ENCODE measurements at places on chromosomes 13 and 19.

GRCh38 chr13:26011996-26012821, 39.6 kb downstream of the SHISA2 start:
- no peak for DNase-seq

DNA sequence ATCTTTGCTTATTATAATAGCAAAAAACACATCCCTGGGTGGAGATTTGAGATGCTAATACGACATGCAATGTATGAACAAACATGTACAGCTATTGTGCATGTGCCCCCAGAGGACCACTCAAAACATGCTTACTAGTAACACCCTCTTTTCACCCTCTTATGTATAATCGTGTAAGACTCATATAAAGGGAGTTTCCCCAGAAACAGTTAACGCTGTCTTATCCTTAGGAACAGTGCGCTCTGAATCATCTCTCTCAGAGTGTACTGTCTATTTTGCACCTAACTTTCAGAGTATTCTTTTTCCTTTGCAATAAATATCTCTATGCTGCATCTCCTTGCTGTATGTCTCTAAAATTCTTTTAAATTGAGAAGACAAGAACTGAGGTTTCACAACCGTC, 2604.0 kb downstream of the PCDH9 start:
- no peak for DNase-seq

DNA sequence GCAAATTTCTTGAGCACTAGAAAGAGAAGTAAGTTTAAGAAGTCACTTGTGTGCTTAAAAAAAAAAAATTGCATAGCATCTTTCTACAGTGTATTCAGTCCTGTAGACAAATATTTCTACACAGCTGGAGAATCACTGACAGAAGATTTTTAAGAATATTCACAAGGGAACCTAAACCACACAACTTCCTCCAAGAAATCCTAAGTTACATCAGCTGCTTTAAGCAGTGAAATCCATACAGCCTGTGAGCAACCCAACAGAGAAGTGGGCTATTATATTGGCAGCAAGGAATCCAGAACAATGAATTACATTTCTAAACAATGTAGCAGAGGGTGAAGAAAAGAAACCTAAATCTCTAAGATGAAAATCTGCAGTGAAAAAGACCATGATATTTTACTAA, 1.5 kb downstream of the DOCK9 start:
- no peak for DNase-seq

DNA sequence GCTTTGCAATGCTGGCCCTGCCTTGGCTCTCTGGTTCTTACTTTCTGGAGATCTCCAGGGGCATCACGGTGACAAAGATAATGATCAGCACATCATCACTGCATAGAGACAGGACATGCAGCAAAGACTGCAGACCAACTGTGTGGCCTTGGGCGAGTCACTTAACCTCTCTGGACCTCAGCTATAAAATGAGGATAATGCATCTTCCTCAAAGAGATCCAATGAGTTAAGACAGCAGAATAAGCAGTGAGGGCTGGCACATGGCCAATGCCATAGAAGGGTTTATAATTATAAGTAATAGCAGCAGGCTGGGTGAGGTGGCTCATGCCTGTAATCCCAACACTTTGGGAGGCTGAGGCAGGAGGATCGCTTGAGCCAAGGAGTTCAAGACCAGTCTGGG, 2.4 kb downstream of the MAG start:
- DNase-seq: no peak

DNA sequence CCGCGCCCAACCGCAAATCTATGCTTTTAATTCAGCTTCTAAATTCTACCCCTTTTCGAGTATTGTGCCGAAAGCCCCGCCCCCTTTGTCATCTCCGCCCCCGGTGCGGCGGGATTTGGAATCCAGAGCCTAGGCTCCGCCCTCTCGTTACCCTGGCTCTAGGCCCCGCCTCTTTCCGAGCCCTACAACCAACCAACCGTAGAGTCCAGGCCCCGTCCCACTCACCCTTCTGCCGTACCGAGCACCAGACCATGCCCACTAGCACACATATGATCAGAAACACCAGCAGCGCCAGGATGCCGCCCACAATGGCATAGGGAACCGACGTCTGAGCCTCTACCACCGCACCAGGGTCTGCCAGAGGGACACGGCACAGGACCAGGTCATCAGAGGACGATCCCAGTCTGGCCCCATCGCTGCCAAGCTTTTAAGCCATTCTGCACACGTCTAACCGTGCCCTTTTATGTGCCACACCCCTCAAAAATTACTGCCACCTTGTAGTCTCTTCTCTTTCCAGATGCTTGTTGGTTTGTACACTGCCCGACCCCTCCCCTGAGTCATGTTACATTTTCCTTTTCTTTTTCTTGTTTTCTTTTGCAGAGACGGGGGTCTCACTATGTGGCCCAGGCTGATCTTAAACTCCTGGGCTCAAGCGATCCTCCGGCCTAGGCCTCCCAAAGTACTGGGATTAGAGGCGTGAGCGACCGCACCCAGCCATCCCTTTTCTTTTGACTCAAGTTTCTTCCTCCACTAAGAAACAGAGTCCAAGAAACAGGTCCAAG, 4.7 kb upstream of the ZNF428 start:
- DNase-seq: no peak

DNA sequence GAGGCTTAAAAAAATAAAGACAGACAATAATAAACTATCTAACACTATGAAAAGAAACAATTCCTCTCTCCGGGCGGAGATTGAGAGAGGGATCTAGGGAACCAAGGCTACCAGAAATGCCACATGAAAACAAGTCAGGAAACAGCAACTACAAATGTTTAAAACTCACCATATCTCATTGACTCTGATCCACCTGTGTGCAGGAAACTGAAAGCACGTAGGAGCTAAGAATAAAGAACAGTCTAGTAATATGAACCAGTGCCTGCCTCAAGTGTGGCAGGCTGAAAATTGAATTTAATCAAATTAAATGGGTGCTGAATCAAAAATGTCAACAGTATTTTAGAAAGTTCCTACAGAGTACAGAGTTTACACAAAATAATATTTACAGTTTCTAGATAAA, 1701.0 kb downstream of the SLITRK5 start:
- DNase-seq: no peak

- no peak for DNase-seq
Observed at GRCh38 chr13:53007872-53008271, 20.7 kb upstream of the OLFM4 start.

- no peak for DNase-seq
Observed at GRCh38 chr13:107590556-107590955, 624.8 kb downstream of the LIG4 start.

GRCh38 chr13:73556128-73556527, 497.3 kb downstream of the KLF5 start:
- no peak for DNase-seq

DNA sequence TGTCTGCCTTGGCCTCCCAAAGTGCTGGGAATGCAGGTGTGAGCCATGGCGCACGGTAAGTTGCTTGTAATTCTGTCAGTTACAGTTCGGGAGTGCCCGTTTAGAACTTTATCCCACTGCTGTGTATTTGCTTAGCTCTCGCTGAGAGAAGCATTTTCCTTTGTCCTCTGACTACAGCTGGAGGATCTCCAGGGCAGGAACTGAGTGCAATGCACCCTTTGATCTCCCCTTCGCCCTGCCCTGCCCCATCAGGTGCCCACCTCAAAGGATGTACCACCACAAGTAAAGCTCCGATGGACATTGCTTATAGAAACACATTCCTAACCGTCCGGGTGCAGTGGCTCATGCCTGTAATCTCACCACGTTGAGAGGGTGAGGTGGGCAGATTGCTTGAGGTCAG, 6.5 kb downstream of the BRME1 start:
- DNase-seq: no peak

GRCh38 chr19:51830274-51830673, 35.3 kb downstream of the FPR3 start:
- no peak for DNase-seq

- DNase-seq: no peak
Observed at GRCh38 chr13:93318534-93319254, 92.1 kb downstream of the GPC6 start.

GRCh38 chr13:36533806-36534205, 101.5 kb downstream of the CCNA1 start:
- no peak for DNase-seq
